Bronchial epithelial cell (primary cell): ENCODE measurements at places on chromosomes 4 and X. TPM values are rescaled to one million over a fixed set of nuclear protein-coding genes. Genes with fewer than 3 reads are reported as not detected.

GRCh38 chrX:118928151-118928550 lies 46.3 kb upstream of the LONRF3 start:
- no peak for DNase-seq

GRCh38 chr4:71262161-71262560 lies 76.7 kb upstream of the SLC4A4 start:
- DNase-seq: no peak

GRCh38 chr4:85672959-85673358 lies 198.0 kb downstream of the ARHGAP24 start:
- no peak for DNase-seq

- DNase-seq: no peak
These were observed 1336.3 kb upstream of the AGA start for GRCh38 chr4:178778496-178778895.

DNA sequence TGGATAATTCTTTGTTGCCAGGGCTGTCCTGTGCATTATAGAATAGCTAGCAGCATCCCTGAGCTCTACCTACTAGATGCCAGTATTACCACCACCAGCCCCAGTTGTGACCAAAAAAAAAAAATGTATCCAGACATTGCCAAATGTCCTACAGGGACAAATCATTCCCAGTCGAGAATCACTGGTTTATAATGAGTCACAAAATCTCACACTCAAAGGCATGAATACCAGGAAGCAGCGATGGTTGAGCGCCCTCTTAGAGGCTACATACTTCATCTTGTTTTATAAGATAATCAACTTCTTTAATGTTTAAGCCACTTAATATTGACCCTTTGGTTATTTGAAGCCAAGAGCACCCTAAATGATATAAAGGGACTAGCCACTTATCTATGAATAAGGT lies 297.3 kb downstream of the DHX15 start:
- peak; percentile 27 for DNase-seq

- no peak for DNase-seq
These were observed 6.7 kb upstream of the GPRIN3 start for GRCh38 chr4:89314291-89314690.

- no peak for DNase-seq
These were observed 1.1 kb upstream of the PHOX2B start for GRCh38 chr4:41749631-41750039.

GRCh38 chr4:32569861-32570260 lies 1849.7 kb downstream of the PCDH7 start:
- DNase-seq: no peak

DNA sequence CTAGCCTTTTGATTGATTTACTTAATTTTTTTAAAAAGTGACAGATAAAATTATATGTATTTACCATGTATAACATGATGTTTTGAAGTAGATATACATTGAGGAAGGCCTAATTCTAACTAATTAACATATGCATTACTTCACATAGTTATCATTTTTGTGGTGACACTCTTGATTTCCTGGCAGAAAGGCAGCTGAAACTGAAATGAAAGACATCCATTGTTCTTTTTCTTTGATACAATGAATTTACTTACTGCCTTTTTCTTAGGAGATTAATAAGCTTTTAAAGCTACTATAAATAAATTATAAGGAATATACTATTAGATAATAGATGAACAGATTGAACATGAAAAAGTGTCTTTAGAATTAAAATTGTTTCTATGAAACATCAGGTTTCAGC lies 26.7 kb downstream of the ANKRD50 start:
- DNase-seq: no peak

GRCh38 chrX:132181364-132181763 lies 37.9 kb downstream of the RAP2C start:
- DNase-seq: peak; percentile 23

DNA sequence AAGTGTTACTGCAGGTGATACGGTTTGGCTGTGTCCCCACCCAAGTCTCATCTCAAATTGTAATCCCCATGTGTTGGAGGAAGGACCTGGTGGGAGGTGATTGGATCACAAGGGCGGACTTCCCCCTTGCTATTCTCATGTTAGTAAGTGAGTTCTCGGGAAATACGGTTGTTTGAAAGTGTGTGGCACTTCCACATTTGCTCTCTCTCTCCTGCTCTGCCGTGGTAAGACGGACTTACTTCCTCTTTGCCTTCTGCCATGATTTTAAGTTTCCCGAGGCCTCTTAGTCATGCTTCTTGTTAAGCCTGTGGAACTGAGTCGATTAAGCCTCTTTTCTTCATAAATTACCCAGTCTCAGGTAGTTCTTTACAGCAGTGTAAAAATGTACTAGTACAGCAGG lies 65.2 kb upstream of the SLC7A11 start:
- no peak for DNase-seq

GRCh38 chr4:182206916-182207315 lies 36.3 kb upstream of the TENM3 start:
- DNase-seq: no peak

- peak; percentile 82 for DNase-seq
These were observed 186.0 kb upstream of the CXorf66 start for GRCh38 chrX:140151316-140151715.

GRCh38 chrX:149521438-149521837 lies 16.3 kb upstream of the IDS start:
- DNase-seq: no peak

GRCh38 chr4:175813821-175814220 lies 1.8 kb upstream of the GPM6A start:
- no peak for DNase-seq

DNA sequence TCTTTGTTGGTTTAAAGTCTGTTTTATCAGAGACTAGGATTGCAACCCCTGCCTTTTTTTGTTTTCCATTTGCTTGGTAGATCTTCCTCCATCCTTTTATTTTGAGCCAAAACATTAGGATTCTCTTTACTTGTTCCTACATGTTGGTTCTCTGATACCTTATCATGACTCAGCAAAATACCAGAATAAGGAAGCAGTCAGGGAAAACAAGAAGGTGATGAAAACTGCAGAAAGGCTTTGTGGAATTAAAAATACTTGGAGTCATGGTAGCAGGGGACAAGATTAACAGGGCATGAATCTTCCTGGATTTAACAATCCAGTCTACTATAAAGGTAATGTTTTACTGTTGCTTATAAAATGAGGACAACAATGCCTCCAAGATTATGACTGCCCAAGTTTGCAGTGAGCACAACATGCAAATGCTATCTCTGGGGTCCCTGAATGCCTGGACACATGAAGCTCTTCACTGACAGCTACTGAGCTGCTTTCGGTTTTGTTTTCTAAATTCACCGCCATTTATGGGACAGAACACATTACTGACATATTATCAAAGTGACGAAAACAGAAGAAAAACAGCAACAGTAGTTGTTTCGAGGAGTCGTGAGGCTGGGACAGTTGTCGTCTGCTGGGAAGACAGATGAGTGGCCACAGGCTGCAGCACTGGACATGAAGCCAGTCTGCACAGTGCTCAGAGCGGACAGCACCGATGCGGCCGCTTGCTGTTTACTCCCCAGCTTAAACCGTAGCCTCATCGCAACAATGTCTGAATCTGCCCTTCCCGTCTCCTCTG lies 174.5 kb upstream of the DKK2 start:
- DNase-seq: peak; percentile 78

- DNase-seq: peak; percentile 21
These were observed 144.9 kb downstream of the POLA1 start for GRCh38 chrX:24838629-24839028.

DNA sequence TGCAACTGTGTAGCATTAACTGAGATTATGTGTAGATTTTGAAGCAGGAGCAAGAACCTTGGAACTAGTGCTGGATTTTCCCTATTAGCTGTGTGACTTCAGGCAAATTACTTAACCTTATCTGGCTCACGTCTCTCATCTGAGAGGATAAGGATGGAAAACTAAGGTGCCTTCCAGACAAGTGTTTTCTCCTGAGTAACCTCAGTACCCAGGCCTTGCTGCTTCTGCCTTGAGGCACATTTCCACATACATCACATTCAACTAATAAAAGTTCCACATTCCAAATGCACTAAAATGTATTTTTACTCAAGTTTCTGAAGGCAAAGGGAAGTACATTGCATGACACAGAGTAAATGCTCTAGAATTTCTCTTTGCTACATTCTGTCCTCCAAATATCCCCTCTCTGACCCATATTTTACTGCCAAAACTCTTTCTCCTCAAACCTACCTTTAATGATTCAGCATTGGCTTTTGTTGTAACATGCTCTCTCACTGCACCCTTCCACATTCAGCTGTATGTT lies 195.4 kb upstream of the ADGRL3 start:
- DNase-seq: peak; percentile 43

- DNase-seq: no peak
These were observed 1953.1 kb upstream of the ADGRL3 start for GRCh38 chr4:59247032-59247431.

DNA sequence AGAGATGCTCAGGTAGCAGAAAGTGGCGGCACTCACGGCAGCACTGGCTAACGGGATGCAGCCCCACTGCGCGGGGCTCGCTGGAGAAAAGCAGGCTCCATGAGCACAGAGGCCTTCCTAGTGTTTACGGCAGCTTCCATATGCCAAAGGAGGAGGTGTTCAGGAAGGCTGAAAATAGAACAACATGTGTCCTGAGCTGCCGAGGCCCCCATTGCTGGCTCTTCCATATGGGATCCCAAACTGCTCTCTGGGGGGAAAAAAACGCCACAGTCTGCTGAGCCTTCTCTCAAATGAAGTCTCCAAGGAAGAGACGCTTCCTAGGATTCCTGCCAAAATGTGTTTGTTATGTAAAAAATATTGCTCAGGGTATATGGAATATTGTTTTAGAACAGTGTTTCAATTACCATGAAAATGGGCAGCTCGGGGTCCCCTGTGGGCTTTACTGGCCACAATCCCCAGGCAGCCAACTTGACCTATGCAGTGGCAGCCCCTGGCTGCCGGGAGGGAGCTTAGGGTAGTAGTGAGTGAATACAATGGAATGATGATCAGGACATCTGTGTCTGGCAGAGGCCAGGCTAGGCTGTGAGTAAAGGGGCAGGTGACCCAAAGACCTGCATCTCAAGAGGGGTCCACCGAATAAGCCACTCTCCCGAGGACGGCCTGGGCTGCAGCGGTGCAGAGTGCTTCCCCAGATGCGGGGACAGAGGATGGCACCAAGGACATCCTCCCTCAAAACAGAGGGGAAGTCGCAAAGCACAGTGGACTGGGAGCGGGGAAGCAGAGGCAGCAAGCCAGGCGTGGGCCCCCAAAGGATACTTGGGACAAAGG lies 170.1 kb downstream of the AFAP1 start:
- DNase-seq: no peak

DNA sequence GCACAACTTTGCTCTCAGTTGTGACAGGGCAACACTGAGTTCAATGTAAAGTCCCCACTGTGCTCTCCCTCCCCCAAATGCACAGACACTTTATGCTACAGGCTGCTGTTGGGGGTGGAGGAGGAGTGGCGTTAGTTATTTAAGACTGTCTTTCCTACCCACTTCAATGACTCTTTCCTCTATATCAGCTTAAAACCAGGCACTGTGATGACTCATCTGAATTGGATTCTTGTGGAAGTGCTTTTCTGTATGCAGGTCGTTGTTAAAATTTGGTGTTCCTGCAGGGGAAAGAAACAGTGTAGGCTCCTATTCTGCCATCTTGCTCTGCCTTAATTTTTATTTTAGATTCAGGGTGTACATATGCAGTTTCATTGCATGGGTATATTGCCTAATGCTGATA lies 1157.2 kb upstream of the ADGRL3 start:
- peak; percentile 3 for DNase-seq

FDCSP gene
- not detected in 2 replicates for total RNA-seq

NWD2 gene
- total RNA-seq: 0.26 and 1.2 TPM in 2 replicates

TRPC5OS gene
- total RNA-seq: not detected in 2 replicates

GYPA gene
- total RNA-seq: not detected in 2 replicates

GPM6B gene
- total RNA-seq: under 0.01 and 1.2 TPM in 2 replicates

RASGEF1B gene
- 2.6 and 6.8 TPM in 2 replicates for total RNA-seq

TCEAL2 gene
- not detected in 2 replicates for total RNA-seq

AMBN gene
- total RNA-seq: not detected in 2 replicates

HDX gene
- 1.6 and 1.7 TPM in 2 replicates for total RNA-seq

WDR17 gene
- under 0.01 and 0.13 TPM in 2 replicates for total RNA-seq

REPS2 gene
- 0.38 and 0.79 TPM in 2 replicates for total RNA-seq

NKX3-2 gene
- total RNA-seq: under 0.01 TPM in 1 of 2 replicates, not detected in the other

SPANXN3 gene
- not detected in 2 replicates for total RNA-seq

JAKMIP1 gene
- total RNA-seq: not detected in 2 replicates

HSD17B10 gene
- 70.0 and 75.9 TPM in 2 replicates for total RNA-seq
